Activated naive CD4-positive, alpha-beta T cell treated with anti-CD3 and anti-CD28 coated beads, Interleukin-2, amount 50 U/mL, for 72 hours (primary cell): ENCODE measurements at places on chromosomes 4 and X. TPM values are rescaled to one million over a fixed set of nuclear protein-coding genes. Genes with fewer than 3 reads are reported as not detected.

DNA sequence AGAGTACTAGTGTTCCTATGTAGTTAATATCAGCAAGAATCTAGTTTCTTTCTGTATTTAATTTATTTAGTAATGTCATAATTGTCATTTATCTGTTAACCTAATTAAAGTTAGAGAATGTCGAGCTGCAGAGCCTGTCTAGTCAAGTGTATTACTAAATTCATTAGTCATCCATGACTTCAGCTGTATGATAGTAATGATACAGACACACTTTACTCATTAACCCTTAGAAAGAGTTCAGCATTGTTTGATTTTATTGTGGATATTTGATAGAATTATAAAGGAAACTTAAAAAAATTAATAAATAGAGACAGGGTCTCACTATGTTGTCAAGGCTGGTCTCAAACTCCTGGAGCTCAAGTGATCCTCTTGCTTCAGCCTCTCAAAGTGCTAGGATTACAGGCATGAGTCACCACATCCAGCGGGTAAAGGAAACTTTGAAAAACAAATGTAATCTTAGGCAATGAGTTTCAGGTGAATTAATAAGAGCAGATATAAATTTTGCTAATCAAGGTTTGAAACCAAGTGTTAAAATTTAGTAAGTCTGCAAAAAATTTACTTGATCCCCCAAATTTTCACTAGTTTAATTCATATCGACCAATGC lies 110.6 kb downstream of the ANK2 start:
- no peak for DNase-seq

DNA sequence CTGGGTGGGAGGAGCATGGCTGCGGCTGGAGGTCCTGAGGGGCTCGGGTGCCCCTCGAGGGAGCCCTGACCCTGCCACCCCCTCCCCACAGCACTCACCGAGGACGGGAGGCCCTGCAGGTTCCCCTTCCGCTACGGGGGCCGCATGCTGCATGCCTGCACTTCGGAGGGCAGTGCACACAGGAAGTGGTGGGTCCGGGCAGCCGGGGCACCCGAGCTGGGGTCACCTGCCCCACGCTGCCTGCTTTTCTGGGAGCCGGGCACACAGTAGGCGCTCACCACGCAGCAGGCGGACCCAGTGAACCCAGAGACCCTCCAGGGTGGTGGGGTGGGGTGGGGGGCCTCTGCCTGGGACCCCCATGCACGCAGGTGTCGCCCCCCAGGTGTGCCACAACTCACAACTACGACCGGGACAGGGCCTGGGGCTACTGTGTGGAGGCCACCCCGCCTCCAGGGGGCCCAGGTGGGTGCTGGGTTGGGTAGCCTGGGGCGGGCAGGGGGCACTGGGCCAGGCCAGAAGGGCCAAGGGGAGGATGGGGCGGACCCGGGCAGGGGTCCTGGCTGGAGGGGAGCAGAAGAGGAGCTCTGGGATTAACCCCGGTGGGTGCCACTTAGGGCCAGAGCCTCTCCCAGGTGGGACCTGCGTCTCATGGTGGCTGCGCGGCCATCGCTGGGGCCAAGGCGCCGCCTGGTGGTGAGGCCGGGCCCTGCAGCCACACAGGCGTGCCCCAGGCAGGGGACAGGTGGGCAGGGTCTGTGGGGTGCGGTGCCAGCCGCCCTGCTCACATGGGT lies 1.4 kb downstream of the HGFAC start:
- no peak for DNase-seq

Gene RIPPLY1
- not detected for total RNA-seq

- DNase-seq: no peak
Measured at GRCh38 chr4:43251841-43252240, 359.3 kb downstream of the GRXCR1 start.

- DNase-seq: no peak
Measured at GRCh38 chr4:17623451-17624001, 9.1 kb downstream of the MED28 start.

Gene CT55
- not detected for total RNA-seq

DNA sequence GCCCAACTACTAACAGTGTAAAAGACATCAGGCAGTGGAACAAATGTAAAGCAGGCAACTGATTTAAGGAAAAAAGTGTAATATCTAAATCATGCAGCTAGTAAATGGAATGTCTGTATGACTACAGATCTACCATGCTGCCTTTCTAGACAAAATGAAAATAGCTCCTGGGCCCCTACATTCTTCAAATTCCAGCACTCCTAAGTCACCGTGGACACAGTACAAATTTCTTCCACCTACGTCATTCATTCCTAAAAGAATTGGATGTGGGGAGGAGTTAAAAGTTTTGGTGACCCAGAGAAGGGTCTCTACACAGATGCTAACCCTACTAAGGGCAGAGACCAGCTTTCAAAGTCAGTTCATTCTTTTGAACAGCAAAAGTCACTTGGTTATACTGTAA lies 137.2 kb upstream of the ARHGEF9 start:
- no peak for DNase-seq

DNA sequence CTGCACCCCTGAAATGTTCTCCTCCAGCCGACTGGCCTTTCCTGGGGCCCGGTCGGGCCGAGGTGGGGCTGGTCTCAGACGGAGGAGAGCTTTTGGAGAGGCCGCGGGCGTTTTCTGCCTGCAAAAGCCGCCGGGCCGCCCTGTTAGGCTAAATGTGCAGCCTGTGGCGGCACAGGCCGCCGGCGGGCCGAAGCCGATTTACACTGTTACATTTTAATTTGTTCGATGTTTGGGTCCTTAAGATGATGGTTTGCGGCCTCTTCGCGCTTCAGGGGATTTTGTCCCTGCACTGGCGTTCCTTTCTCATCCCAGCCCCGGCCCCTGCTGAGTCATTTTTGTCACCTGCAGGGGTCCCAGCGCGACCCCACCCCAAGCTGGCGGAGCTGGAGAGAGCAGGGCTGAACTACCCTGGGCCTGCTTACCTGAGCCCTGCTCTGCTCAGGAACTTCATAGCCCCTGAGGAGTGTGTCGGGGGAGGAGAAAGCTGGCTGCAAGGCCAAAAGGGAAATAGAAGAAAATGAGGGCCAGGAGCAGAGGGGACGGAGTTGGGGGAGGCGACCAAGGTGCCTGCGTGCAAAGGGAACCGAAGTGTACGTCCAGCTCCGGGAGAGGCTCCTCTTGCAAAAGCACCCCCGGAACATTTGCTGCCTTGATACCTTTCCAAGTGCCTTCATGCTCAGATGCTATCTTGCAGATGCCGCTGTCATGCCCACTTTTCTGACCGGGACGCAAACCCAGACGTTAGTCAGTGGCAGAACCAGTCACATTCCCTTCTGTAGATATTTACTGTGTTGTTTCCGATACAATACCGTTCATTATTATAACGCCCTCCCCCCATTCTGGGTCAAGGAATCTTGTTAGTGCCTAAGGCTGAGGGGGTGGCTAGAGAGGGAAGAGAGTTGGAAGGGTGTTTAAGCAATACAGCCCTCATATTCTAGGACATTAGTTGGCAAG lies 977 bp upstream of the RBBP7 start:
- DNase-seq: no peak

GRCh38 chr4:186633844-186634243 lies 78.5 kb upstream of the MTNR1A start:
- no peak for DNase-seq

Gene IL1RAPL2
- not detected for total RNA-seq

Gene PROM1
- total RNA-seq: 0.41 TPM

DNA sequence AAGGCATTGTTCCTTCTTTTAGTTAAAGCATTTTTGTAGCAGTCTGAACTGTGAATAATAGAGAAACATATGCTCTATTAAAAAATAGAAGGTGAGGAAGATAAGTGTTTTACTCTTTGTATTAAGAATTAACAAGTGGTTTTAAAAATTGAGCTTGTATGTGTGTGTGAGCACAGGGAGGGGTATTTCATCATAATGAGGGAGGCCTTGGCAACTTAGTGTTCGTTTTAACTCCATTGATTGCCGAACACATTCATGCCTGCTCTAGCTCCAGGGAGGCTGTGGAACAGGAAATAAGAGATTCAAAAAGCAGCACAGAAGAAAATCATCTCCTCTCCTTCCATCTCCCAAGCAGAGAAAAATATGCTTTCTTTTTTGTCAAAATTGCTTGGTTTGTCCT lies 14.8 kb downstream of the SHROOM3 start:
- no peak for DNase-seq

- peak; percentile 65 for DNase-seq
Measured at GRCh38 chrX:130024127-130024526, 41.7 kb downstream of the BCORL1 start.

DNA sequence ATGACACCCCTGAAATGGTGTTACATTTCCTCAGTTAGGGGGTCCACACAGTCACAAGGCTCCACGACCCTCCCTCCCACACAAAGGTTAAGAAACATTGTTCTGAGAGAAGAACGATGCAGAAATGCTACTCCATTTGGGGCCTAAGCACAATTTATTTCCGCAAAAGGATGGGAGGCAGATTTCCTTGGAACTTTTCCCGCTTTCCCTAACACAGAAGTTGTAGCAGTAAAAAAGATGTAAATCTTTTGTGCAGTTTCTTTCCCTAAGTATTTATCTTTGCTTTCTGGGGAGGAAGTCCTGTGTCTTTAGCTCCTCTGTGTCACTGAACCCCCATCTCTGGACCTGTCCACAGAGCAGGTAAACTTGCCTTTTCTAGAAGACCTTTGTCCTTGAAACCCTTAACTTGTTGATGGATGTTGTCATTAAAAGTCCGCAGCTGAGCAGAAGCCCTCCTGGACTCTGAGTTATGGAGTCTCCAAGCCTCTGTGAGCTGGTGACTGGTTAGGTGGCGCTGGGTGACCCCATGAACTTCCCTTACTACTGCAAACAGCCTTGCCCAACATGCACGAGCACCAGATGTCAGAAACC lies 67.2 kb upstream of the SHISA3 start:
- DNase-seq: no peak

Gene IL3RA
- 0.41 TPM for total RNA-seq

GRCh38 chr4:13982010-13982409 lies 354.5 kb upstream of the BOD1L1 start:
- no peak for DNase-seq

DNA sequence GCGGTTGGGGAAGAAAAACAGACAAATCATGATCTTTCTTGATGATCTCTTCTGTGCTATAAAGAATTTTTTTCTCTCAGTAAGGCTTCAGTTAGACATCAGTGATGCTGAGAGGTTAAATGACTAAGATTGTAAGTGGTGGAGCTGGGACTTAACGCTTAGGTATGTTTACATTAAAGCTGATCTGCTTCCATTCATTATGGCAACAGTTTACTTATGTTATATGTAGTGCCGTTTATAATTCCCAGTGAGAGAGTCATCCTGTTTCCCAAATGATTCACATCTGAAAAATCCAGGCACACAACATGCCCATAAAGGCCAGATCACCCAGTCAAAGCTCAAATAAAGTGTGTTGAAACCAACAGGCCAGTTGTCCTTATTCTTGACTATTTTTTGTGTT lies 50.1 kb downstream of the CENPVL3 start:
- no peak for DNase-seq

Gene CENPVL3
- not detected for total RNA-seq

GRCh38 chr4:94332983-94333590 lies 9.5 kb downstream of the HPGDS start:
- no peak for DNase-seq

- DNase-seq: no peak
Measured at GRCh38 chr4:151347490-151348235, 22.3 kb upstream of the SH3D19 start.

- DNase-seq: no peak
Measured at GRCh38 chr4:126520731-126521130, 1112.0 kb upstream of the INTU start.

- no peak for DNase-seq
Measured at GRCh38 chr4:12924728-12925320, 559.3 kb downstream of the RAB28 start.

DNA sequence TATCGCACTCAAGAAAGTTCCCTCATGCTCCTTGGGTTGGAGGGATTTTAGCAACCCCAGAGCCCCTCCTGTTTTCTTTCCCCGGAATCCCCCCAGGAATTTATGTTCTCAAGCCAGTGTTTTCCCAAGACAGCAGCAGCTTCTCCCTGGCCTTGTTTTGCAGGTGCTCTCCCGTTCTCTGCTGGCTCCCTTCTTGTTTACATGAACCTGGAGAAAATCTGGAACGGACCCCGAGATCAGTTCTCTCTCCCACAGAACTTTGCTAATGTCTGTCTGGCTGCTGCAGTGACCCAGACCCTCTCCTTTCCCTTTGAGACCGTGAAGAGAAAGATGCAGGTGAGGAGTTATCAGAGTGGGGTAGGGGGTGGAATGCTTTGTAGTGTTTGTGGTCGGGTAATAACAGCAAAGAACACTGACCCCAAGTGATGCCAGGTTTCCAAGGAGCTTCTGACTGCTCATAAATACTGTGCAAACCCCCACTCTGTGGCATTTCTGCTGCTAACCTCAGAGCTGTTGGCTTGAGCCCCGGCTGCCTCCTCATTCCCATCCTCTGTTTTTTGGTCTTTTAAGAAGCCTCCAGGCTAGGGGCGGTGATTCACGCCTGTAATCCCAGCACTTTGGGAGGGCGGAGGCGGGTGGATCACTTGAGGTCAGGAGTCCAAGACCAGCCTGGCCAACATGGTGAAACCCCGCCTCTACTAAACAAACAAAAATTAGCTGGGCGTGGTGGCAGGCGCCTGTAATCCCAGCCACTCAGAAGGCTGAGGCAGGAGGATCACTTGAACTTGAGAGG lies 11.1 kb downstream of the SLC25A43 start:
- no peak for DNase-seq

GRCh38 chrX:20637351-20637750 lies 370.6 kb upstream of the RPS6KA3 start:
- no peak for DNase-seq

GRCh38 chr4:119493419-119493818 lies 135.2 kb downstream of the PDE5A start:
- DNase-seq: no peak

DNA sequence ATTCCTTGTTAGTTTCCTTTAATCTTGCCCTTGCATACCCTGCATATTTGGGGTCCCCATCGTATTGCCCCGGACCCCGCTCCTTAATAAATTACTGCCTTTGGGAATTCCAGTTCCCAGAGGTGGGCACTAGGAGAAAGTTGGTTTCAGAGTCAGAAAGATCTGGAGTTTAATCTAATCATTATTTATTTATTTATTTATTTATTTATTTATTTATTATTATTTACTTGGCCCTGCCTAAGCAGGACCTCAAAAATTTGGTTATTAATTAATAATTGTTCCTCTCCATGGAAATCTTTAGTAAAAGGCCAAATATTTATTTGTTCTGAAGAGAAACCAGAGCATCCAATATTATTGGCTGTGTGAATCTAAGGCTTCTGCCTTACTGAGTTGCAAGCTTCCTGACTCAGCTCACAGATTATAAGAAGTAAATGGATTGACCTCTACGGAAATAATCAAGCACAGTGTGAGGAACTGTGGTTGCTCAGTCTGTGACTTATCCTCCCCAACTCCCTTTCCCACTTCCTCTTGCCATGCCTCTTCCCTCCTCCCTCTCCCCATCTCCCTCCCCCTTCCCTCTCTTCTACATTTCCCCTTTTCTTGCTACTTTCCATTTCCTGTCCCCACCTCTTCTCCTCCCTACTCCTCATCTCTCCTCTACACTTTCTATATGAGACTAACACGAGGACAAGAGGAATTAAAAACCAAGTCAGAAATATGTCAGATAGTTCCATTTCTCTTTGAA lies 61.5 kb upstream of the AP1S2 start:
- DNase-seq: no peak

Gene SAGE1
- total RNA-seq: not detected

GRCh38 chrX:68982476-68982875 lies 153.7 kb downstream of the EFNB1 start:
- DNase-seq: no peak

Gene FDCSP
- not detected for total RNA-seq

GRCh38 chr4:183074288-183074990 lies 24.6 kb upstream of the WWC2 start:
- no peak for DNase-seq
